T-helper 9 cell (primary cell): ENCODE measurements at places on chromosomes 1 and 21.

GRCh38 chr1:25473653-25474225 lies 43.0 kb downstream of the MACO1 start:
- no peak for DNase-seq

DNA sequence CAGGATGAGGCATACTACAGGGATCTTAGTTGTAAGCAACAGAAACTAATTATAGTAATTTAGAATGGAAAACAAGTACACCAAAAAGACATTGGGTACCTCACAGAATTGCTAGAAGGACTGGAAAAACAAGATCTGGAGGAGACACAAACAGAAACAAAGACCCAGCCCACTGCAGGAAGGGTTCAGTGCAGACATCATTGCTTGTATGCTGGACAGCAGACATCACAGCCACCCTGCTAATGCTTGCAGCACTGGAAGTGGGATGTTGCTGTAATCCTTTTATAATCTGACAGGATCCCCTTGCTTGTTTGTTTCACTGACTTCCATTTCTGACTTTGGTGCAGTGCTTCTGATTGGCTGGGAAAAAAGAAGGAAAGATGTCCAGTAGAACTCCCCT lies 111.4 kb upstream of the ZNF678 start:
- DNase-seq: no peak

DNA sequence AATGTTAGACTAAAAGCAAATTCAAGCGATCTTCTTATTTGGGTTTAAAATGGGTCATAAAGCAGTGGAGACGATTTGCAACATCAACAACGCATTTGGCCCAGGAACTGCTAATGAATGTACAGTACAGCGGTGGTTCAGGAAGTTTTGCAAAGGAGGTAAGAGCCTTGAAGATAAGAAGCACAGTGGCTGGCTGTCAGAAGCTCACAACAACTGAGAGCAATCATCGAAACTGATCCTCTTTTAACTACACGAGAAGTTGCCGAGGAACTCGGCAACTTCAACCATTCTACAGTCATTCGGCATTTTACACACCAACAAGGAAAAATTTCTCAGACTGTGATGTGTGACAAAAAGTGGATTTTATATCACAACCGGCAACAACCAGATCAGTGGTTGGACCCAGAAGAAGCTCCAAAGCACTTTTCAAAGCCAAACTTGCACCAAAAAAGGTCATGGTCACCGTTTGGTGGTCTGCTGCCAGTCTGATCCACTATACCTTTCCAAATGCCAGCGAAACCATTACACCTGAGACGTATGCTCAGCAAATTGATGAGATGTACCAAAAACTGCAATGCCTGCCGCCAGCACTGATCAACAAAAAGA lies 47.9 kb downstream of the ASH1L start:
- no peak for DNase-seq

GRCh38 chr1:109257682-109258421 lies 8.5 kb downstream of the CELSR2 start:
- no peak for DNase-seq

- DNase-seq: no peak
Measured at GRCh38 chr1:241551759-241552638, 19.8 kb downstream of the KMO start.

GRCh38 chr1:186662752-186663151 lies 17.5 kb downstream of the PTGS2 start:
- no peak for DNase-seq

DNA sequence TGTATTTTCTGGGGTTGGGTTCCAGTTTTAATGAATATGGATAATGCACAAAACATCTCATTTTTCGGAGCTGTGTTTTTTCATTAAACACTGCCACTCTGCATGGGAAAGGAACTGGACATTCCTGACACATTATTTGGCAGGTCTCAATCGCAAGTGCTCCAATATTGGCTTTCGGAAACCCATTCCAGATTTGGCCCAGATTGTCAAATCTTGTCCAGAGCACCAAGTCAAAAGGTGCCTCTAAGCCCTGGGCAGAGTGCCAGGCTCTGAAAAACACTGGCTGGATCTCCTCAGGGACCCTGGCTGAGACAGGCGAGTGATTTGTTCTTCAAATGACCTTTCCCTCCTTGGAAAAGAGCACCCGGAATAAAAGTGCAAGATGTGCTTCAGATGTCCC lies 68.4 kb upstream of the MRPS6 start:
- no peak for DNase-seq

DNA sequence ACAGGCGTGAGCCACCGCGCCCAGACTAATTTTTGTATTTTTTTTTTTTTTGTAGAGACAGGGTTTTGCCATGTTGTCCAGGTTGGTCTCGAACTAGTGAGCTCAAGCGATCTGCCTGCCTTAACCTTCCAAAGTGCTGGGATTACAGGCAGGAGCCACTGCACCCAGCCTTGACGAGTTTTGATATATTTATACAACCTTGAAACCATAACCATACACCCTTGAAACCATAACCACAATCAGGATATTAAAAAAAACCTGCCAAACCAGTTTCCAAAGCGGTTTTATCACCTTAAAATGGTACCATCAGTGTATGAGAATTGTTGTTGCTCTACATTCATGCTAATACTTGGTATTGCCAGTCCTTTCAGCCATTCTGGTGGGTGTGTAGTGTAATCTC lies 3.7 kb upstream of the PHACTR4 start:
- no peak for DNase-seq

DNA sequence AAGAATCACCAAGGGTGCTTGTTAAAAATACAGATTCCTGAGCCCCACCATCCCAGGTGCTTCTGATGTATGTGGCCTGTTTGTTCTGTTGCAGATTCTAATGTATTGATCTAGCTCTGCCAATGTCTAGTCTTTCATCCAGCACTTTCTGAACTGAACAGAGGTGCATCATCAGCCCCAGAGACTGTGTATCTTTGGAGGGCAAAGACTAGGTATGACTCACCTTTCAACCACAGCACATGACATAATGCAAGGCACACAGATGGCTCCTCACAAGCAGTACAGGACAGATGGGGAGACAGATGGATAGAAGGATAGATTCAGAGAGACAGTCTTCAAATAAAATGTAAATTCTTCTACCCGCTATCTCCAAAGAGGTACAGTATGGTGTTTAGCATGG lies 32.3 kb downstream of the CD58 start:
- no peak for DNase-seq

DNA sequence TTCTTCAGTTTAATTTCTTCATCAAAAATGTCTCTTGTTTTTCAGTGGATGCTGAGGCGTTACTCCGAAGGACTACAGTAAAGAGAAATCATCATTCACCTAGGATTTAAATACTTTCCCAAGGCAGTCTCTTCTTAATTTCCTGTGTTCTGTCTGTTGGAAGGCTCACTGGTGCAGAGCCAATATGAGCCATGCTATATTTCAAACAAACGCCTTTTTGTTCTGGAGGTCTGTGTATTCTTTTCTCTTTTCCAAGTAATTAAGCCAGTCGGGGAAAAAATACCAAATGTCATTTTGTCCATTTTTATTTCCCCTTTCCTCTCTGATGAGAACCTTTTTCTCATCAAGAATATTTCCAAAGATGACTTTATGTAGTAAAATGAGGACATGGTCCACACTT lies 206.5 kb downstream of the RWDD3 start:
- DNase-seq: no peak

DNA sequence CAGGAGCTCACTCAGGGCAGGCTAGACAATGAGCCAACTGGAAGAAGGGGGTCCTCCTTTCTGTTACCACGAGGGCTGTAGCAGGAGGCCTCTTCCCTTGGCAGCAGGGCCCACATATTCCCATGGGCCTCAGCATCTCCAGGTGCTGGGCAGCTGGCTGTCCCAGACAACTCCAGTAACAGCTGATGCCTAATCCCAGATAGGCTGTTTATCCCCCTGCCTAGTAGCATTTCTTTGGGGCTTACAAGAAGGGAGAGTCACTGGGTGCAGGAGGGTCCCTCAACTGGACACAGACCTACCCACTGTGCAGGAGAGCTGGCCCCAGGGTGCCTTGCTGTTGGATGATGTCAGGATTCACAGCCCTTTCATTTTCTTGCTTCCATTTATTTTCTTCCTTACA lies 278.2 kb downstream of the DSCAM start:
- DNase-seq: no peak

- no peak for DNase-seq
Measured at GRCh38 chr1:3274972-3275371, 179.5 kb upstream of the ARHGEF16 start.

- DNase-seq: no peak
Measured at GRCh38 chr1:23079025-23079424, 59.8 kb downstream of the KDM1A start.

GRCh38 chr1:176531921-176532897 lies 69.2 kb downstream of the PAPPA2 start:
- no peak for DNase-seq

DNA sequence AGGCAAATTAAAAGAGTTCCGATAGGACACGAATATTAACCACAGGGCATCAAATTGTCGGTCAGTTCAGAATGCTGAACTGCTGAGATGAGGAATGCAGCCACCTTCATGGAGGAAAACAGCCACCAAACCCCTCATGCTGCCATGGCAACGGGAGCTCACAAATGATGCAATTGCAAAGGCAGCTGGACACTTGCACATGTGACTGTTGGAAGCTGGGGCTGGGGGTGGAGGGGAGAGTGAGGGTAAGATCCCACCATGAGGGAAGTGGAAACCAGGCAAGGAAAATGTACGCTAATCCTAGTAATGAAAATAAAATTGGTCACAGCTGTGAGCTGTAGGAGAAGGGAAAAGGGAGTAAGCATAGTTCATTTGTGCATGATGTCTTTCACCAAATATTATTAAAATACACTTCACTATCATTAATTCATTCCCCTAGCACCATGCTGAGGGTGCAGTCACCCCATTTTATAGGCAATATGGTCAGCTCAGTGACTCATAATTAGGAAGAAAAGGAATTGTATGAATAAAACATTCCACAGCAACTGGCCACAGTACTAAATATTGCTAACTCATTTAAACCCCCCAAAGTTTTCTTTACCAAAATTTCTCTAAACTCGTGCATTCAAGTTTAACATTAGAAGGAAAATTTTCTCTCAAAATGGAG lies 15.3 kb downstream of the BECN2 start:
- DNase-seq: no peak

- DNase-seq: no peak
Measured at GRCh38 chr1:74467786-74468377, 44.5 kb downstream of the LRRC53 start.

- DNase-seq: no peak
Measured at GRCh38 chr1:156488566-156489165, 11.9 kb downstream of the MEF2D start.

- DNase-seq: no peak
Measured at GRCh38 chr1:24235921-24236788, 49.1 kb upstream of the IFNLR1 start.

DNA sequence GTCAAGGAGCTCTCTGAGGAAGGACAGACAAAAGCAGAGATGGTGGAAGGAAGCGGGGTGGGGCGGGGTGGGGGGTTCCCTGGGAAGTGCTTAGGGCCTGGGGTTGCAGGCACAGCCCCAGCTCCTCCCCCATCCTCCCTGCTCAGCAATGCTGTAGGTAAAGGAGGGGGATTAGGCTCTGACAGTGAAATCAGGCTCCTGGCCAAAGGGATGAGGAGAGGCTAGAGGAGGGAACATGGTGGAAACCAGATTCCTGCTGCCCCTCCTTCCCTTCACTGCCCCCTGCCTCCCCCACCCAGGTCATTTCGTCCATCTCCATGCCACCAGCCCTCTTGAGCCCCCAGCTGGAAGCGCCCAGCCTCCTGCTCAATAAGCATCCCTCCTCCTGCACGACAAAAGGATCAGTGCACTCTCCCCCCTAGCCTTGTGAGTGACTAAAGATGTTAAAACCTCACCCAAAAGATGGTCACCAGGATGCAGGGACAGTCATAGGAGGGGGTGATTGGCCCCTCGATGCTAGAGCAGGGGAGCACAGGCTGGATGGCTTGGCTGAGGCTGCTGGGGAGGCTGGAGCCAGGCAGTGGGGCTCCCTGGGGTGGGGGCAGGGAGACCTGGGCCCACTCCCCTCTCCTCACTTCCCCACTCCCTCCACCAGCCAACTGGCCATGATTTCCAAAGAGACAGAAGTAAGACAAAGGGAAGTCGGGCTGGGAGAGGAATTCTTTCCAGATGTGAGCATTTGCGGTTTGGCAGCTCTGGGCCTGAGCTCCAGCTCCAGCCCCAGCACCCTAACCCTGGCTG lies 2.2 kb upstream of the CRABP2 start:
- no peak for DNase-seq

DNA sequence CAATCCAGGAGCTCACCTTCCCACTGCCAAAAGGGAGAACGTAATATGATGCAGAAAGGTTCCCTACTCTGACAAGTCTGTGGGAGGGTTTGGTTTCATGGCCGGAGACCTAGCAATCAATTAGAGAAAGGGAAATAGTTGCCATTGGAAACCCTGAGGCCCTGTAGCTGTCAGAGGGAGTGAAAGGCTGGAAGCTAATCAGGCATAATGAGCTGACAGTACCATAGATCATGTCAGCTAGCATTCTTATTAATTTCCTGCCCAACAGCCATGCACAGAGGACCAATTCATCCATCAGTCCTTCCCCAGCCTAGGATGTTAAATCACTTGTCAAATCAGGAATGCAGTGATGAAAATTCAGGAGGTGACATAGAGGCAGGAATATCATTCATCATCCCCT lies 527.3 kb downstream of the PLPP3 start:
- DNase-seq: no peak

- no peak for DNase-seq
Measured at GRCh38 chr1:205630651-205631009, 1.2 kb downstream of the ELK4 start.

DNA sequence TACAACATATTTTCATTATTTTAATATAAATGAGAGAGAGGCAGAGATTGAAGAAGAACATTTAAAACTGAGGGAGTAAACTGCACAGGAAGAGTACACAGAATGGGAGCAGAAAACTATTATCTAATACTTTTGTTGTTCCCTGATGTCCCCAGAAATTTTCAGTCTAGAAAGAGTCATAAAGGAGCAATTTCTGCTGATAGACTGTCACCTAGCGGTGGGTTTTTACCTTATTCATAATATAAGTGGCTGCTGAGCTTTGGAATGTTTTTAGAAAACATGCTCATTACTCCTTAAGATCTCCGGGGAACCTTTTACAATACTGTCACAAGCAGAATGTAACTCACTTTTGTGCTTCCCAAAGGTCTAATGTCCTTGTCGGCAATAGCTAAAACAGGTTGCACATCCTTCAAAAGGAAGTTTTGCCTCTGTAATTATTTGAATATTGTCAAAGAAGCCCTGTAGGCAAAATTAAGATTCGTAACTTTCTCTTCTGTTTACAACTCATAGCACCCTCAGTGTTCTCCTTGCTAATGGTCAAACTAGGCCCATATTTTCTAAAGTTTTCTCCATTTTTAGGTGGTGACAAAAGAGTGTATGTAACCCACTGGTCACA lies 4.9 kb upstream of the NPL start:
- DNase-seq: no peak

GRCh38 chr1:201436393-201436792 lies 14.9 kb upstream of the TNNI1 start:
- no peak for DNase-seq
